ENCODE measurements at places on chromosomes 3 and 15.
A peak's percentile ranks its signal among the peaks of the same experiment; 100 is the strongest.

- peak; percentile 63 for DNase-seq
These were observed 31.7 kb downstream of the SPINK8 start for GRCh38 chr3:48301800-48302166.

- DNase-seq, result no peak
These were observed 9.5 kb downstream of the RAB6B start for GRCh38 chr3:133886031-133886722.

DNA sequence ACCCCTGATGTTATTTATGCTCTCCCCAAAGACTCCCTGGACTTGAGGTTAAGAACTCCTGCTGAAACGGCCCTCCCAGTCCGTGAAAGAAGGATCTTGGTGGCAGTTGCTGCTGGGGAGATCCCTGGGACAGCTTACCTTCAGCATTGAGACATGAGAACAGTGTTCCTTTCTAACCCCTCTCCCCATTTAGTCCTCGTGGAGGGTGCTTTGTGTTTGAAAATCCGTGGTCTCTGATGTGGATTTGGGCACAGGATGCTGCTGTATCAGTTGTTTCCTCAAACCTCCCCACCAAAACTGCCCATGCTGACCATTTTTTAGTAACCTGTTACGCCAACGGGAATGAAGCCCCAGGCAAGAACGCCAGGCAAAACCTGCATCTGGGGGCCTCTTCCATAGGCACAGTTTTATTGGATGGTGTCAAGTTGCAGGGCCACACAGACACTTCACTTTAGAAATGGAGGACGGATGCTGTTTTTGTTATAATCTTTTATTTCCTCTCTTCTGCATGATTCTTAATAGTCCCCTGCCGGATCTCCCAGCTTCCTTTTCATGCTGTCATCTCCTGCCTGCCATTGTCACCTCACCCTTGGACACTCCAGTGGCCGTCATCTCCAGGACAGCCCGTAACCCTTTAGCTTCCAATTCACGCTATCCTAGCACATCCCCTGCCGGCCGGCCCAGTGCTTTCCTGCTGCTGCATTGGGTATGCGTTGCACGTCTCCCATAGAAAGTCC, 31.7 kb upstream of the CEMIP start:
- no peak for DNase-seq

- DNase-seq, result no peak
These were observed 308.9 kb upstream of the TMCO5A start for GRCh38 chr15:37625576-37625975.

GRCh38 chr15:80350941-80351610, 53.1 kb upstream of the ARNT2 start:
- DNase-seq, result no peak

GRCh38 chr3:54906763-54907162, 21.1 kb downstream of the LRTM1 start:
- DNase-seq, result no peak

GRCh38 chr3:193784822-193785221, 191.8 kb downstream of the OPA1 start:
- no peak for DNase-seq
